ENCODE measurements at places on chromosomes 1 and 21.
A peak's percentile ranks its signal among the peaks of the same experiment; 100 is the strongest.

DNA sequence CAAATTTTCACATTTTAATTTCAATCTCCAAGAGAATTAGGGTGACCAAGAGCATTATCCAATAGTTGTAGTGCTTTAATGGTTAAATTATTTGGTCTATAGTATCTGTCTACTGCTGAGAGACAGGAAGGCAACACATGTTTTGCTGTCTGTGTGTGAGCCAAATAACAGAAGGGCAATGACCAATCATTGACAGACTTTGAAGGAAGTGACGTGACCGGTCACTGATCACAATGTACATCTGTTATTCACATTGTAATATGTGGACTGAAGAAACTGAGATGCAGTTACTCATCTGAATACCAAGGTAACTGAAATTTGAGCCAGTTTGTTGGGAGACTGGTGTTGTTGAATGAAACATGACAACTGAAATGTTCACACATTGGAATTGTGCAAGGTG, 196.7 kb downstream of the LRRC40 start:
- no peak for DNase-seq

DNA sequence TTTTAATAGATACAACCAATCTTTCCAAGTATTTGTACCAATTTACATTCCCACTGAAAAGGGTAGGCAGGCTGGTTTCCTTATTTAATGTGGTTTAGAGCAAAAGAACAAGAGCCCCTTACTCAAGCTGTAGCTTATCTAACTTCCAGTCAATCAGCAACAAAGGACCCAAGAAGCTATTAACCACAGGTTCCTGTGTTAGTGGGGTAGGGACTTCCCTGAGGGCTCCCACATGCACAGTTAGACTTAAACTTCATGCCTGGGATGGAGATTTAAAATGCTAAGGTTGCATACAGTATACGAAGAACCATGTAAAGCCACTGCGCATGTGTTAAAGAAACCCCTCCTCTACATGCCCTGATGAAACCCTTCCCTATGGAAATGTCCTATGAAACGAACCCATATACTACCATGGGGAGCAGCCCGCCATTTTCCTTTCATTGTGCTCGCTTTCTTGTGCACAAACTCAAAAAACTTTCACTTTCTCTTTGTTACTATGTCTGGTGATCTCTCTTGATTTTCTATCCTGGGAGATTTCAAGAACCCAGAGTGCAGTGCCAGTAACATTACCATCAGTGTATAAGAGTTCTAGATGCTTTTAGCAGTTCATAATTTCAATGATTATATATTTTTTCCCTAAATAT, 23.3 kb upstream of the ST6GALNAC5 start:
- DNase-seq = no peak

DNA sequence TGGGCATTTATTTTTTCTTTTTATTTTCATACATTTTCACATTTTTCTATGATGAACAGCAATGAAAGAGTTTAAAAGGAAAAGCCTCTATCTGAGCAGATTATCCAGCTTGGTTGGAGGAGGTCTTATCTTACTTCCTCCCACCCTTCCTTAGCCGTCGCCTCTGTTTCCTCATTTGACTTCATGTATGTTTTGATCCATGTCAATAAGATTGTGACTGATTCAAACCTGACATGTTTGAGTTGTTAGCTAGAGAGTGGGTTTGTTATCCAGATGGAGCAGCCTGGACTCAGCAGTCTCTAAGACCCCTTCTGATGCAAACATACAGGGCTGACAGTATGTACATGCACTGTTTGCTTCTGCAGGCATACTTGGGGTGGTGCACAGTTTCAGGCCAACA, 31.2 kb downstream of the MACO1 start:
- no peak for DNase-seq

GRCh38 chr1:89735479-89735878, 85.4 kb upstream of the LRRC8D start:
- DNase-seq = no peak

GRCh38 chr1:179941454-179941853, 13.2 kb upstream of the CEP350 start:
- DNase-seq = no peak

GRCh38 chr1:33379631-33380354, 51.1 kb downstream of the PHC2 start:
- no peak for DNase-seq

DNA sequence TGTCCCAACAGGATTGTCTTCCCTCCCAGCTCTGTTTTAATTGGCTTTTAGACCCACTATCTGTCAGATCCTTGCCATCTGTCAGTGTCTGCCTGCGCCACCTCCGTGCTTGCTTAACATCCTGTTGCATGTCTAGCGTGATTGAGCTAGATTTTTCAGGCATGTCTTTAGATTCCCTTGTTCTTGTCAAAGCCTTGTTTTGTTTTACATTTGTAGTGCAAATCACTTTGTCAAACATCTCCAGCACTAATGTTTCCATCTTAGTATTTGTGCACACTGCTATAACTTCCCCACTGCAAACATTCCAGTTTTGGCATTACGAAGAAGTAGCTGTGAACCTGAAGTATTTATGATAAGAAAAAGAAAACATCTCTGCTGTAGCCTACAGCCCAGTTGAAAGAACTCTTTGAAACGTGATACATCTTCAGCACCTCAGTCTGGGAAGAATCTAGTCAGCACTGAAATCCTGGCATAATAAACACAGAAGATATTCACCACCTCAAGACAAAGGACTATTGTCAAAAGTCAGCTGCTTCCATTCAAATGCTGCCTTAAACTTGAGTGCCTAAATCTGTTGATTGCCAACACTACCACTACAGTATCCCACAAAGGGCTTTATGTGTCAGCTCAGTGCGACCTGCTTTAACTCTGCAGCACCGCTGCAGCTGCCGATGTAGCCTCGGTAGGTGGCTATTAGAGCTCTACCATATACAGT, 105.0 kb downstream of the FNBP1L start:
- no peak for DNase-seq

GRCh38 chr1:153610811-153611301, 2.1 kb downstream of the S100A16 start:
- DNase-seq = no peak

DNA sequence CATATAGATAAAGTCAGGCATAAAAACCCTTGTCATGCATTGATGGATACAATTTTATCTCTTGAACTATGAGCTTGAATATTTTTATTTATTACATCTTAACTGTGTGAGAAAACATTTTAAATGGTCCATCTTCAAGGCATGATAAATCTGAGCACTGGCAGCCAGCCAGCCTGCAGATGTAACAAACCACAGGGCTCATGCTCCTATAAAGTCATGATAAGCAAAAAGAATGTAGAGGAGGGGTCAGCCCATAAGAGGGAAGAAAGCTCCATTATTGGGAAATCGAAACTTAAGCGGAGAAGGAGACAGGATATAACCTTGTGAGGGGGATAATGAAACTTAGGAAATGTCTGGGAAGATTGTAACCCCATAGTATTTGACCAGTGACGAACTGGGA, 839.0 kb downstream of the LRRIQ3 start:
- DNase-seq = no peak

GRCh38 chr1:2555634-2556276, 416 bp upstream of the TNFRSF14 start:
- DNase-seq = peak; percentile 56

GRCh38 chr1:117014209-117014608, 12.6 kb downstream of the CD101 start:
- DNase-seq = peak; percentile 10

DNA sequence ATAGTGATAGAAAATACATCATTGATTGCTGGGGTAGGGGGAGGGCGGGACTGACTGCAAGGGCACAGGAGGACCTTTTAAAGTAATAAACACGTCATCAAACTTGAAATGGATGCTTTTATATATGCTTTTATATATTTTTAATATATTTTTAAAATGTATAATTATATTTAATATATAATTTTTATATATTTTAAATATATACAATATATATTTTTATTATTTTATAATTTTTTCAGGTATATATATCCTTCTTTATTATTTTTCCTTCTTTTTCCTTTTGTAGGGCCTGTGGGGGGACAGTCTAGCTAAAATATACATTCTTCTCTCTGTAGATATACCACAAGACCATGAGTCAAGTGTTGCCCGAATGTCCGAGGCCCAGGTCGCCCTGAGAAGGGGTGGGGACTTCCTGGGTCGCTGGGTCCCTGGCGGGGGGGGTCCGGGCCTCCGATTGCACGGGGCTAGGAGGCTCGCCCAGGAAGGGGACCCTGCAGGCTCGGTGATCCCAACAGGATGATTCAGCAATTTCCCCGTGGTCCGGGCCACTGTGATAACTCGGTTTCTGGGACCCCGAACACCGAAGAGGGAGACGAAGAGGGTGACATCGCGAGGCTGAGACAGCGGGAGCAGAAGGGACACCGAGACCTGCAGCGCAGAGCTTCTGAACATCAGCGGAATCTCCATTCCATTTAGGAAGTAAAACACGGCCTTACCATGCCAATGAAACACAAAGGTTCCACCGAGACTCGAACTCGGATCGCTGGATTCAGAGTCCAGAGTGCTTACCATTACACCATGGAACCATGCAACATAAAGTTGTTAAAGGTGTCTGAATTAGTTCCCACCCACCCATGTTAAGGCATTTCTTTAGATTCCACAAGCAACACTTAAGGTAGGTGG, 112.5 kb upstream of the NBPF11 start:
- DNase-seq = no peak

GRCh38 chr1:200779326-200779725, 40.6 kb downstream of the CAMSAP2 start:
- no peak for DNase-seq

GRCh38 chr1:185972096-185972850, 238.1 kb downstream of the HMCN1 start:
- no peak for DNase-seq

- DNase-seq = no peak
Measured at GRCh38 chr1:79304131-79304530, 297.6 kb upstream of the ADGRL4 start.

- no peak for DNase-seq
Measured at GRCh38 chr1:53061859-53062707, at the start of gene PODN. Gene PODN (plus strand): TSS chr1:53062213. CDS start chr1:53069856, 7,643 bp downstream.

GRCh38 chr1:168520052-168520751, 23.6 kb downstream of the XCL2 start:
- DNase-seq = peak; percentile 12

GRCh38 chr21:40546647-40547046, 300.3 kb downstream of the DSCAM start:
- no peak for DNase-seq

GRCh38 chr1:53508991-53509666, 49.9 kb downstream of the DMRTB1 start:
- DNase-seq = no peak

- DNase-seq = no peak
Measured at GRCh38 chr1:33735624-33736023, 128.3 kb upstream of the HMGB4 start.

DNA sequence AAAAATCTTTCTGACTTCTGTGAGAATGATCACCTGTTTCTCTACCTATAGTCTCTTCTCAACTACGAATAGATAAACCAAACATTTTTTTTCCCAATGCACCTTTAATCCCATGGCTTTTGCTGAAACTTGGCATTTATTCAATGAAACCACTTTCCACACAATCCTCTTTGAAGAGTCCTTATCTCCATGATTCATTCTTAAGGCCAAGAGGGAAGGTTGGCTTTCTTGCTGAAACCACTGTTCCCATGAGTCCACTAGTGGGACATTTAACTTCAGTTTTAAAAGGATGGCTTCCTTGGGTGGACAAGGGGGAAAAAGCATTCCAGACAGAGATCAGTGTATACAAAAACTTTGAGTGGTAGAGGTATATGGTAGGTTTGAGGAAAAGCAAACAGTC, 73.6 kb downstream of the CRB1 start:
- no peak for DNase-seq

- no peak for DNase-seq
Measured at GRCh38 chr1:48688102-48688760, 88.5 kb downstream of the BEND5 start.

- DNase-seq = no peak
Measured at GRCh38 chr1:24961334-24961733, 31.3 kb upstream of the RUNX3 start.

- no peak for DNase-seq
Measured at GRCh38 chr1:16348414-16349182, 3.7 kb downstream of the FBXO42 start.

- peak; percentile 51 for DNase-seq
Measured at GRCh38 chr1:154463512-154463990, 38.5 kb upstream of the TDRD10 start.

DNA sequence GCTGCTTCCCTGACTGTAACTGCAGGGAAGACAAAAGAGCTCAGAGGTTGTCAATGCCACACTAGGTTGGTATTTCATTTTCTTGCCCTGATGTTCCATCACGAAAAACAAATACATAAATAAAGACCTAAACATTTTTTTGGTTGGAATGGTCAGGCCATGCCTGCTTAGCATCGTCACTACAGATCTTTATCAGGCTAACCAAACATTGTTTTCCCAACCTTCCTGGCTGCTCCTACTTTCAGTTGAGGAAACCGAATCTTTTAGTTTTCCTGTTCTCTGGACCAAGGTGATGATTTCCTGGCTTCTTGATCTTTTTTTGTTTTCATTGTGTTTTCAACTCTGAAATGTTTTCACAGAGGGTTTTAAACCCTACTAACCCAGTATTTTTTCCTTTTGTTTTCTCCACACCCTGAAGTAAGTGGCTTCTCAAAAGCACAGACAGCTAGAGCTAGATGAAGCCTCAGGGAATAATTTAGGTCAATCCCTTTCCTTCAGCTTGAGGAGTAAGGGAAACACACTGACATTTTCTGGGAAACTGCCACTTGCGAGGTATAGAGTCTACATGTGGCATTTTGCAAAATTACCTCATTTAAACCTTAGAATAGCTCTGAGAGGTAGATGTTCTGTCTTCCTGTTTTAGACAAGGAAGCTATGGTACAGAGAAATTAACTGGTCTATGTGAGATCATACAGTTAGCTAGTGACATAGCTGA, 67.2 kb upstream of the CNN3 start:
- DNase-seq = no peak

GRCh38 chr1:210801501-210801900, 332.4 kb downstream of the KCNH1 start:
- no peak for DNase-seq

DNA sequence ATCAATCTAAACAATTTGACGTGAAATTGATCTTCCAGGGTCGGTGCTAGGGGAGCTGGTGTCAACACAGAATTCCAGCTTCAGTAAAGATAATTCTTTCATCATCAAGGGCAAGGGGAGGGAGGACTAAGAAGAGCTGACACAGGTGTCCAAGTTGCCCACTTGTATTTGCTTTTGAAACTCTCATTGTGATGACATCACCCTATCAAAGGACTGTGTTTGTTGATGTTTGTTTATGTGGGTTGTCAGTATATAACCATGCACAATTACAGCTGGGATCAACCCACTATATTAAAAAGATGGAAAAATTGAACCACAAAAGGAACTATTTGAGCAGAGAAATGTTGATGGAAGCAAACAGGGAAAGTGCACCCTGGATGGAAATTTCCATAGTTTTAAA, 48.8 kb downstream of the ZC3H11B start:
- DNase-seq = no peak

- no peak for DNase-seq
Measured at GRCh38 chr1:67001682-67002425, 52.1 kb downstream of the SLC35D1 start.
